ENCODE measurements at places on chromosomes 3 and 15.

DNA sequence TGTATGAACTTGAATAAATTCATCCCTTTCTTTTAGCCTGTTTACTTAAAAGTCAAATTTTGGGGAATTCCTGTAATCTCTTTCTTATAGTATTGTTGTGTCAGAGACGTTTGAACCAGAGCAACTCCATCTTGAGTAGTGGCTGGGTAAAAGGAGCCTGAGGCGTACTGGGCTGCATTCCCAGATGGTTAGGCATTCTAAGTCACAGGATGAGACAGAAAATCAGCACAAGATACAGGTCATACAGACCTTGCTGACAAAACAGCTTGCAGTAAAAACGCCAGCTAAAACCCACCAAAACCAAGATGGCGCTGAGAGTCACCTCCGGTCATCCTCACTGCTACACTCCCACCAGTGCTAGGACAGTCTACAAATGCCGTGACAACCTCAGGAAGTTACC is 94.5 kb downstream of the P3H2 start:
- DNase-seq = no peak

DNA sequence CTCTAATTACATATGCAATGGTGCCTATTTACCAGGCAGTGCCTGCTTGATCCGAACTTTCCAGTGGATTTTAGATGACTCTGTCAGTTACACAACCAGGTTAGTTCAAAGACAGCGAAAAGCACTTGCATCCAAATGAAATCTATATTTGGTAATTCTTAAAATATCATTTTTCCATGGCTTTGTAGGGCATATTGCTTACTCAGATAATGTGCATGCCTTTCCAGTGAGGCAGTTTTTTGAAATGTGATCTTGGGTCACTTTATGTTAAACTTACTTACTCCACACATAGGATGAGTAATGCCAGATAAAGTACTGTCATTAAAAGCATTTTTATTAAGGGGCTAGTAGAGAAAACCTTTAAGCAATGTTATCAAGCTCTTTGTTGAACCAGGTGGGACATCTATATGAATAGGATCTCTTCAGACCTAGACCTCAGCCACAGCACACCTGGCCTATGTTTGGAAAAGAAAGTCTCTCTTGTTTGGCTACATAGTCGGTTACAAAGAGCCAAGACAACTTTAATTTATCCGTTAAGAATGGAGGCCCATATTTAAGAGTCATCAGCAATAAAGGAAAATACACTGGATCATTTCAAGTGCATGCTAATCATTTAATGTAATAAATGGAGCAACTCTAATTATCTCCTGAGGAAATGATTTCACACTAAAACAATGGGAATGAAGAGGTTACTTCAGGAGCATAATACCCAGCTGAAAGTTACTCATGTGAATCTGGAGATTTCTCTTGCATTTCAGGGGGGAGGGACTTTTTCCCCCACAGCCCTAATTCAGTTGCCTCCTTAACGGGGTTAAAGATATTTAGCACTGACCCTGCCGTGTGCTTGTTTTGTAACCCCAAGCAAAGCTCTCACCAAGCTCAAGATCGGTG is 56.3 kb upstream of the TMCO5A start:
- peak; percentile 40 for DNase-seq

DNA sequence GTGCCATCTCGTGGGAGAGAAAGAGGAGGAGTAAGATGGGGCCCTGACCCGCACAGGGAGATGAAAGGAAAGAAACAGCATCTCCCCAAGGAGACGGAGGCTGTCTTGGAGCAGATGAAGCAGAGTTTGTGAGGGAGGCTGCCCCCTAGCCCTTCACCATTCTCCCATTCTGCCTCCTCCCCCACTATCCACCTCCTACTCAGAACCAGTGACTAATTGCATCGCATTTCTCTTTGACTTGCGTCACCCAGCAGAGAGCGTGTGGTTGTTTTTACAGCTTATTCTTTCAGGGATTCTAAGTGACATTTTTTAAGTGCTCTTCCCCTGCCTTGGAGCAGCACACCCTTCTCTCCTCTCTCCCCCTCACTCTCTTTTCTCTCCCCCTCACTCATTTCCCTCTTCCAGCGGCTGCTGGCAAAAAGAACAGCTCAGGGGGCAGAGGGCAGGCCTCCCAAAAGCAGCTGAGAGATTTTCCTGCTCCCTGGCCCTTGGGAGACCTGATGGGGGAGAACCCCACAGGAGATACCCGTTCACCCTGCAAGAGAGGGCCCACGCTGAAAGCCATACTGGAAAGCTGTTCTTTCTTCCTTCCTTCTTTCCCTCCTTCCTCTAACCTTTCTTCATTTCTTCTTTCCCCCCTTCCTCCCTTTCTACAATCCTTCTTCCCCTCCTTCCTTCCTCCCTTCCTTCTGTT is 91.8 kb downstream of the MRPL46 start:
- no peak for DNase-seq

GRCh38 chr15:83077491-83078230 is 10.6 kb upstream of the BTBD1 start:
- no peak for DNase-seq

DNA sequence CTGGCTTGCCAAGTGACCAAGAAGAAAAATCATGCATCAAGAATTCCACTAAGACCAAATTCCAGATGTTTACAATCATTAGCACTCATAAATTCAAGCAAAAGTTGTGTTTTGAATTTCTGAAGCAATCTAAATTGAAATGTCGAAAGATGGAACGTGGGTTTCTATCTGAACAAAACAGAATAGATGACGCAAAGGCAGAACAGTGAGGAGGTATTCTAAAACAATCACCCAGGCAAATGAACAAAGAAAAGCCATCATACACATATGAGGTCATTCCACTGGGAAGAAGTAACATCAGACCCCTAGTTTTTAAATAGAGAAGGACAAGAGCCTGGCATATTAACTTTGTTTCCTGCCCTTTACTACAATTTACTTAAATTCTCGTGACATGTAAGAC is 58.0 kb downstream of the MCF2L2 start:
- no peak for DNase-seq

DNA sequence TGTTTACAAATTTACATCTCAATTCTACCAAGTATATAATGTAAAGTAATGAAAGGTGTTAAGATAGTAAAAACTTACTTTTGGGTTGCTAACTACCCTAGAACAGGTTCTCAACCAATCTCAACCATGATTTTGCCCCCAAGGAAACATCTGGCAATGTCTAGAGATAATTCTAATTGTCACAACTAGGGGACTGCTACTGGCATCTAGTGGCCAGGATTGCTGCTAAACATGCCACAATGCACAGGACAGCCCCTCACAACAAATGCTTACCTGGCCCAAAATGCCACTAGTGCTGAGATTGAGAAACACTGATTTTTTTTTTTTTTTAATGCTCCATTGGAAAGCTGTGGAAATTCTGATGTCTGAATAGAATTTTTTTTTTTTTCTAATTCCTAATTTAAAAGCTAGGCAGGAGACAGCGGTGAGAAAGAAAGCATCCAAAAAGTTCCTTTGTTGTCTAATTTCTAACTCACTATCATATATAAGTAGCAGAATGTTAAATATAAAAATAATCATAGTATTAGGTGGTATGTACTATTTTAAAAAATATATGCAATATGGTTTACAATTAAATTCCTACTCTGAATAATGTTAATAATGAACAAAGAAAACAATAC is 81.5 kb downstream of the TJP1 start:
- peak; percentile 9 for DNase-seq

GRCh38 chr15:33864360-33865075 is 103.8 kb upstream of the CHRM5 start:
- DNase-seq = no peak

DNA sequence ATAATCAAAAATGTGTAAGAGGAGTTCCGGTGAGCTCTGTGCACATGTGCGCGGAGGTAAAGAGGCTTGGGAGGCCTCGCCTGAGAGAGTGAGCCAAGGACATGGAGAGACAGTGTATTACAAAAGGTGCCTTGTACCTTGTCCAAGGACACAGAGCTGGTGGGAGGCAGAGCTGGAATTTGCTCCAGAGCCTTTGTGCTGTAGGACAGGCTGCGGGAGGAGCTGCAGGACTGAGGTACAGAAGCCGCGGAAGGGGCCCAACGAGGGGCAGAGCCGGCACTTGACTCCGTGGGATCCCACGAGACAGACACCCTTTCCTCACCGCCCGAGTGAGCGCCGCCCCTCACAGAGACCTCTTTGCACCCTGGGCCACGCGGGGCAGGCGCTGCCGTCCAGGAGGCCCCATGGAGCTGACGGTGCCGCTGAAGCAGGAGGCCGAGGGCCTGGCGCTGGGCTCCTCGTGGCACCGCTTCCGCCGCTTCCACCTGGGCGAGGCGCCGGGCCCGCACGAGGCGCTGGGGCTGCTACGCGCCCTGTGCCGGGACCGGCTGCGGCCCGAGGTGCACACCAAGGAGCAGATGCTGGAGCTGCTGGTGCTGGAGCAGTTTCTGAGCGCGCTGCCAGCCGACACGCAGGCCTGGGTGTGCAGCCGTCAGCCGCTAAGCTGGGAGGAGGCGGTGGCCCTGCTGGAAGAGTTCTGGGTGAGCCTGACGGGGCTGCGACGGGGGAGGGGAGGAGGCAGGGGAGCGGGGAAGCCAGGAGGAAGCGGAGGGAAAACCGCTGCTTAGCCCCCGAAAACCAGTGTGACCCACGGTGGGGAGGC is 68.7 kb downstream of the SLTM start:
- DNase-seq = no peak

Data from A673 (cell line).